ENCODE measurements at places on chromosomes 7 and 10.
A peak's percentile ranks its signal among the peaks of the same experiment; 100 is the strongest.

- no peak for DNase-seq
- H3K4me3 ChIP-seq = no peak overlapping the region
- H3K4me1 ChIP-seq = no peaks in the 10 kb centered on the region
- H3K27me3 ChIP-seq = no peaks in the 10 kb centered on the region
- H3K27ac ChIP-seq = no peak overlapping the region
These were observed 19.0 kb downstream of the HKDC1 start for GRCh38 chr10:69239136-69239535.

DNA sequence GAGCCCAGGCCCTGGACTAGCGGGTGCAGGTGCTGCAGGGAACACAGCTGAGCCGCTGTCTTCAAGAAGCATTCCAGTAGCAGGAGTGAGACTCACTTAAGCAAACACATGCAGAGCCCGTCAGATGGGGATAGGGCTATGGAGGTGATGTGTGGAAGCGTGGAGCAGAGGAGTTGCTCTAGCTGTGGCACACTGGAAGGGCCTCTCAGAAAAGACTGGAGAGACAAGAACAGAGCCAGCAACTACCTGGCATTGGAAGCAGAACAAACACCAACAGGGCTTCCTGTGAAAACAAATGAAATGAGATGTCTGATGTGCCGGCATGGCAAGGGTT lies 37.8 kb upstream of the GALNTL5 start:
- H3K4me1 ChIP-seq = peaks cover 22% of the 10 kb centered on the region
- no peaks in the 10 kb centered on the region for H3K36me3 ChIP-seq
- no peaks in the 10 kb centered on the region for H3K27me3 ChIP-seq

GRCh38 chr10:57038531-57038930 lies 677.5 kb upstream of the ZWINT start:
- H3K4me1 ChIP-seq = no peaks in the 10 kb centered on the region
- H3K36me3 ChIP-seq = no peaks in the 10 kb centered on the region
- H3K4me3 ChIP-seq = no peak overlapping the region
- no peak for DNase-seq

- H3K4me3 ChIP-seq = no peak overlapping the region
- H3K36me3 ChIP-seq = no peaks in the 10 kb centered on the region
- no peaks in the 10 kb centered on the region for H3K27me3 ChIP-seq
- H3K27ac ChIP-seq = no peak overlapping the region
These were observed 186.1 kb downstream of the TRIL start for GRCh38 chr7:28771906-28772622.

DNA sequence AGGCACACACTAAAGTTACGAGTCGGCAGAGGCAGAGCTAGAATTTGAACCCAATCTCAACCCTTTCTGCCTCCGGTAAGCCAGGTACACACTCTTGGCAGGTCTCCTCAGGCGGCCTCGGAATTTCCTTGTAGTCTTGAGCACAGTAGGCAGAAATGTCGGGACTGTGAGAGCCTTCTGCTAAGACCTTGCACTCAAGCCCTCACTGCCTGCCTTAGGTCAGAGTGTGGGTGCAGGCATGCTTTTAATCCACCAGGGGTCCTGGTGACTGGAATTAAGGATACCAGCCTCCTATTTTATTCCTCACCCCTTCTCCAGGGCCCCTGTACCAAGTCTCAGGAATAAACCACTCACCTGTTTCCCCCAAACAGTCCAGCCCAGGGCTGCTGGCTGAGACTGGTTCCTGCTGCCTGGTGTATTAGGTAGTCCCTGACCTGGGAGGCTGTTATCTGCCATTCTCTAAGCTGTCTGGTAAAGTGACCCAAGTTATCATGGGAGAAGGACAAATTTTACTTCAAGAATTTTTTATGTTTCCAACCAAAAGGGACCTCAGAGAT lies 855 bp downstream of the ATP6V1F start:
- H3K27me3 ChIP-seq = no peaks in the 10 kb centered on the region
- no peak overlapping the region for H3K27ac ChIP-seq
- peak; percentile 48 for DNase-seq

DNA sequence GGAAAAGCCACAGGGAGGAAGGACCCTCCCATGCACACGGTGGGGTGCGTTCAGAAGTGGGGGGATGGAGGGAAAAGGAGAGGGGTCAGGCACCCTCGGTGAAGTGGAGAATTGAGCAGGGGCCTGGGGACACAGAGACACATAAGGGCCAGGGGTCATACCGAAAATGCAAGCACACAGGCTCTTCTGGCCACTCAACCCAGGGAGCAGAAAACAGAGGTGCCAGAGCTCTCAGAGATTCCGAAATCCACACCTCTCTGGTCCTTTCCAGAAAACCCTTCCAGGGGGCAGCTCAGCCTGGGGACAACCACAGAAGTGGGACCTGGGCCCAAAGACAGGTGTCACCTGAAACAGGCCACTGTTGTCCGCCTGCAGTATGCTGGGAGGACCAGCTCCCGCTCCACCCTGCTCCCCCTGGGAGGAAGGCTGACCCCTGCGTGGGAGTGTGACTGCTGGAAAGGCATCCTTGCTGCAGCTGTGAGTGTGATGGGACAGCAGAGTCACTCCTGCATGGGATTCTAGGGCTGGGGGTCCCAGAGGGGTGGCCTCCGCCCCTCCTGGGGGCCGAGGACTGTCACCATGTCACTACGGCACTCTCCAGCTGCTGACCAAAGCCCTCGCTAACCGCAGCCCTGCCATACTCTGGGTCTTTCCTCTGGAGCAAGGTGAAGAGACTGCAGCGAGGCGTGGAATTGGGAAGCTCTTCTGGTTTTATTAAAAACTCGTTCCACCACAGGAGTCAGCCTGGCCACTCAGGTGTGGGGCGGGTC lies 63.1 kb downstream of the TMEM209 start:
- H3K4me3 ChIP-seq = no peak overlapping the region
- DNase-seq = no peak
- H3K27ac ChIP-seq = peak overlapping the region; percentile 81

DNA sequence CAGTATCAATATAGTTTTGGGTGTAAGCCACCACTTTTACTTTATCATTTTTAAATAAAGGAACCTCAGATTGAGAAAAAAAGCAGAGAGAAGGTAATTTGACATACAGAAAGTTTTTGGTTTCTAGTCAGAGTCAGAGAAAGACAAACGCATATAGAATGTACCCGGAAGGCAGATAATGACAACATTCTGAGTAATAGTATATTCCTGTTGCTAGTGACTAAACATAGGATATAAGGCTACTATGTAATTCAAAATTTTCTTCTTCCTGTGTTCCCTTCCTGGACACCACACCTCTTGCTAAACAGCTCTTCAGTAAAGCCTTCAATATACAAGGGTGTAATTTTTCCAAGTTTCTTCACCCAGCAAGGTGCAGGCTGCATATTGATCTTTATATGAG lies 597.6 kb downstream of the PCDH15 start:
- no peak overlapping the region for H3K4me3 ChIP-seq
- no peaks in the 10 kb centered on the region for H3K36me3 ChIP-seq
- no peaks in the 10 kb centered on the region for H3K4me1 ChIP-seq
- H3K27me3 ChIP-seq = no peaks in the 10 kb centered on the region
- H3K27ac ChIP-seq = no peak overlapping the region

DNA sequence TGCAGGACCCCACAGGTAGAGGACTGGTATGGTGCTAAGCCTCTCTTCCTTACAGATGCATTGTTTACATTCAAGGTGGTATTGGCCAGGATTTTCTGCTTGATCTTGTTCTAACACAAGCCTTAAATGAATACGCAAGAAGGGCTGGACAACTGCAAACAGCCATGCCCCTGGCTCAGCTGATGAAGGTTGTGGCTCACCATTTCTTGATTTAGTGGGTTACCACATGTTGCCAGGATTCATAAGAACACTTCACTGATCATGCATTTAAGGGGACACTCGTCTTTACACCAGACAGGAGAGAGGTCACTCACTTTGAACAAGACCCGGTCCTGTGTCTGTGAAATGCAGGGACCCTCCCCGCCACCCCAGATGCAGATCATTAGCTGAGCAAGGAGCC lies 82.2 kb downstream of the CHN2 start:
- peak overlapping the region; percentile 76 for H3K27ac ChIP-seq
- no peaks in the 10 kb centered on the region for H3K36me3 ChIP-seq
- H3K4me3 ChIP-seq = no peak overlapping the region
- DNase-seq = no peak

DNA sequence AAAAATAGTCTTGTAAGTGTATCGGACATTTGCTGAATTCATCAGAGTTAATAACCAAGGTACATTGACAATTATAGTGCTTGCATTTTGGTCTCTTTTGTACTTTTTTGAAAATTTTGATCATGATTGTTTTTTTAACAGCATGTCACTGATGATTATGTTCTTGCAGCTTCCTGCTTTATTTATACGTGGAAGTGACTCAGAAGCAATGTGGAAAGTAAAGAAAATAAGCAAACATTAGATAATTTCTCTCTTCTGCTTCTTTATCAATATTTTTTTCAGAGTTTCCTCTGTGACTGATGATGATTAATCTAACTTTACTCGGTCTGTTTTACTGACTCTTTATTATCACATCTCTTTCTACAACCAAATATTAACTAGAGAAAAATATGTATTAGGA lies 1351.9 kb downstream of the REEP3 start:
- no peak overlapping the region for H3K27ac ChIP-seq
- no peak for DNase-seq
- no peaks in the 10 kb centered on the region for H3K27me3 ChIP-seq
- H3K36me3 ChIP-seq = no peaks in the 10 kb centered on the region

DNA sequence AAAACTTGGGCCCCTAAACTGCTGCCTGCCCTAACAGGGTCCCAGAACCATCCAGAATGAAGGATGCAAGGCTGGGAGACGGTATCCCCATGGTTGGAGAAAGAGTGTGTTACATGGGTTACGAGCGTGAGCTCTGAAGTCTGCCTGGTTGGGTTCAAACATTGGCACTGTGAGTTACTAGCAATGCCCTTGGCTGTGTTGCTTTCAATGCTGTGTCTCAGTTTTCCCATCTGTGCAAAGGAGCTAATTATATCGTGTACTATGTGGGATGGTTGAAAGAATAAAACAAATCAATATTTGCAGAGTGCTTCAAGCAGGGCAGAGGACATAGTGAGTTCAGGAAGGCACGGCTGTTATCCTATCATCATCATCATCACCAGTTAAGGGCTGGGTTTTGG lies 114.7 kb downstream of the ZMIZ1 start:
- H3K4me3 ChIP-seq = no peak overlapping the region
- no peaks in the 10 kb centered on the region for H3K27me3 ChIP-seq
- peaks cover 37% of the 10 kb centered on the region for H3K4me1 ChIP-seq
- H3K27ac ChIP-seq = peak overlapping the region; percentile 68

GRCh38 chr7:13604178-13604577 lies 385.3 kb downstream of the ETV1 start:
- no peak for DNase-seq
- no peaks in the 10 kb centered on the region for H3K27me3 ChIP-seq
- no peak overlapping the region for H3K4me3 ChIP-seq
- no peaks in the 10 kb centered on the region for H3K36me3 ChIP-seq
- no peaks in the 10 kb centered on the region for H3K4me1 ChIP-seq

- no peaks in the 10 kb centered on the region for H3K36me3 ChIP-seq
- DNase-seq = peak; percentile 56
- no peak overlapping the region for H3K4me3 ChIP-seq
- H3K27ac ChIP-seq = no peak overlapping the region
These were observed 47.3 kb upstream of the NPTX2 start for GRCh38 chr7:98569691-98570337.

DNA sequence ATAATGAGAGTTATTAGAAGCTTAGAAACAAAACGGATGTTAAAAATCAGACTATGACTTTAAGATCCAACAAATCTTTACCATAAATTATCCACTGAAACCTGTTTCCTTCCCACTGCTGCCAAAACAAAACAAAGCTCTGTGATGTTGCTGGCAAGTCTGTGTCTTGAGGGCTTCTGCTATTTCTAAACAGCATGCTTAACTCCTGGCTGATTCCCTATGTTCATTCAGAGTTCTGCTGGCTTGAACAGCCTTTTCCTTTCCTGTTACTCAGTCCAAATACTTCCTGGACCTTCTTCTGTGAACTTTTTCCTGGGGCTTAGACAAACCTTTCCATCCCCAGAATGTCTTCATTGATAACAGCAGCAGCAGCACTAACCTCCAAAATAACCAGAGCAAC lies 448.1 kb downstream of the SORCS1 start:
- H3K27me3 ChIP-seq = no peaks in the 10 kb centered on the region
- no peaks in the 10 kb centered on the region for H3K4me1 ChIP-seq
- H3K36me3 ChIP-seq = no peaks in the 10 kb centered on the region
- no peak overlapping the region for H3K4me3 ChIP-seq

DNA sequence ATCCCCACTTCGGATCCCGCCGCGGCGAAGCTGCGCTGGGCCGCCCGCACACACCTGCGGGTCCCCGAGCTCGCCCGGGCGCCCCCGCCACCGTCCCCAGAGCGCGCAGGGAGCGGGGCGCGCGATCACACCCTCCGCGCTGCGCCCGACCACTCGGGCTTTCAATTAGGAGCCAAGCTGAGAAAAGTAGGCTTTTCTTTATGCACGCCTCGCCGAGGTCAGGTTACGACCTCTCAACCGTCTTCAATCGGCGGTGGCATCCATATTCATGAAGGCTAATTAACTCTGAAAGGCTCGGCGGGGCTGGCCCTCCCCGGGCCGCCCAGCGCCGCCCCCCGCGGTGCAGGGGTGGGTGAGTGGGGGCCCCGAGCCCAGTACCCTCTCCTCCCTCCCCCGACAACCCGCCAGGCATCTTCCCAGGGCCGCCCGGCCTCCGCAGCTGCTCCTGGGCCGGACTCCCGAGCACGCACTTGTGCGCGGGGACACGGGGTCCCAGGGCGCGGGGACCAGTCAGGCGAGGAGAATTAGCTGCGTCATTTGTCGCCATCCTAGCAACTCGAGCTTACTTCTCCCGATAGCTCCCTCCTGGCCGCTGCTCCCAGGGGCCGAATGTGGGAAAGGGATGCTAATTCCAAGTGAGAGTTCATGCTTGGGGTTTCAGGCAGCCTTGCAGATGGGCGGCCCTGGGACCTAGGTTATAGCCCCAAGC lies 155.5 kb upstream of the LYZL2 start:
- DNase-seq = peak; percentile 44
- H3K27ac ChIP-seq = peak overlapping the region; percentile 82
- no peaks in the 10 kb centered on the region for H3K36me3 ChIP-seq

DNA sequence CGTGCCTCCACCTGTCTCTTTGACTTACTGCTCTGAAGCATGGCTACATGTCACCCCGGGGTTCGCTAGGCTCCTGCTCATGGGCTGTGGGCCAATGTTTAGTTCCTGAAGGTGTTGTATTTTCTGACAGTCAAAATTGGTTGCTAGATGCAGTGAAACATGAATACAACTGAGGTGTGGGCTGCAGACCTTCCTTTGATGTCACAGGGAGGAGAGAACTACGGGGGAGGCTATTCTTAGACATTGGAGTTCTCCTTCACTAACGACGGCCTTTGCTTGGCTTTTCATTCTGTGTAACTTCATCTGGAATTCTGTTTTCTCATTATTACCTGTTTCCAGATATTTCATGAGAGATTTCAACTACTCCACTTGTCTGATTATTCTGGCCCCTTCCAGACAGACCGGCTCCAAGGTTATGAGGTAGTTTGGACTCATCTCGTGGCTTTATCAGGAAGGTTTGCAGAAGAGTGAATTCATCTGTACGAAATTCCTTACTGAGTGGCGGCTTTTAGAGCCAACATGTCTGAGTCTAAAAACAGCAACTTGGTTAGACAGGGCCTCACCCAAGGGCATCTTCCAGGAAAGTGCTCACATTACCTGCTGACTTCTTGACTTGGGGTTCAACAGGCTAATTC lies 774.7 kb downstream of the SUGCT start:
- no peak overlapping the region for H3K27ac ChIP-seq
- H3K27me3 ChIP-seq = no peaks in the 10 kb centered on the region
- H3K4me3 ChIP-seq = no peak overlapping the region
- no peaks in the 10 kb centered on the region for H3K36me3 ChIP-seq
- no peaks in the 10 kb centered on the region for H3K4me1 ChIP-seq
